ENCODE measurements at places on chromosomes 11 and 22.
A peak's percentile ranks its signal among the peaks of the same experiment; 100 is the strongest.

- DNase-seq: peak; percentile 99
These were observed 43.1 kb upstream of the GRAMD1B start for GRCh38 chr11:123386796-123387510.

- DNase-seq: no peak
These were observed 17.7 kb downstream of the NAV2 start for GRCh38 chr11:19730373-19730772.

DNA sequence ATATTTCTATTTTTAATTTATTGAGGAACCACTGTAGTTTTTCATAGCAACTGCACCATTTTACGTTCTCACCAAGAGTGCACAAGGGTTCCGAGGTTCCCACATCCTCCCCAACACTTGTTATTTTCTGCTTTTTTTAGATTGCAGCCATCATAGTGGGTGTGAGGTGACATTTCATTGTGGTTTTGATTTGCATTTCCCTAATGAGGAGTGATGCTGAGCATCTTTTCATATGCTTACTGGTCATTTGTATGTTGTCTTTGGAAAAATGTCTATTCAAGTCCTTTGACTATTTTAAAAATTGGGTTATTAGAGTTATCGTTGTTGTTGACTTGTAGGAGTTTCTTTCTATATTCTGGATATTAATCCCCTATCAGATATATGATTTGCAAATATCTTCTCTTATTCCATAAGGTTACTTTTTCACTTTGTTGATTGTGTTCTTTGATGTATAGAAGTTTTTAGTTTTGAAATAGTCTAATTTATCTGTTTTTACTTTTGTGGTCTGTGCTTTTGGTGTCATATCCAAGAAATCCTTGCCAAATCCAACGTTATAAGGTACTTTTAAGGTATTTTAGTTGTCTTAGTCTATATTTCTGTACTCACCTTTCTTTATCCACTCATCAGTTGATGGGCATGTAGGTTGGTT, 9.0 kb downstream of the NEAT1 start:
- no peak for DNase-seq

- DNase-seq: no peak
These were observed 5.4 kb downstream of the TBC1D10C start for GRCh38 chr11:67409261-67409666.

DNA sequence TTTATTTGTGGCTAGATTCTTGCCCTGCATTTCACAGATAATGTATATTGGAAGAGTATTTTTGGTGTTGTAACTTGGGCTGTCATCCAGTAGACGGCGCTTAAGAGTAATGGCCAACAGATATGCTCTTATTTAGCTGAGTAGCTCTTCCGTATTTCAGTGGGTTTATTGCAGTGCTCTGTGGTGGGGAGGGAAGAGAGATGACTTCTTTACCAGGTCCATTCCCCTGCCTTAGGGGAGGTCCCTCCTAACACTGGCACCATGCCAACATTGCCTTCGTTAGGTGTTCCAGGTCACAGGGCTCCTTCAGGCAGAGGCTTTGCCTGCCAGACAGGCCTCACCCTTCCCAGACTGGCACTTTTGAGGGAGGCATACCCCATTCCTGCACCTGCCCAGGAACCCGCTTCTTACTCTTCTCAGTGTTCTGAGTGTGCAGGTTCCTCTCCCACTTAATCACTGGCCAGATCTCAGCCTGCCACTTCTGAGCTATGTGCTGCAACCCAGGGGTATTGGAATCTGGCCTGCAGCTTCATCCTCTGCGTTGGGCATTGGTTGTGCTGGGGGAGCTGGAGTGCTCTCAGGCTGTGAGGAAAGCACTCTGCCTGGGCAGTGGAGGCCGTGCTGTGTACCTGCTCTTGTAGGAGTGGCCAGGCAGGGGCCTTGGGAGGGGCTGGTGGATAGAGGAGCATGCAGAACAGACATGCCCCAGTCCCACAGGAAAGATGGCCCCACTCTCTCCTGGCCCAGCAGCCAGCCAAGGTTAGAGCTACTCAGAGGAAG, 29.4 kb upstream of the SLN start:
- no peak for DNase-seq

GRCh38 chr22:50186181-50186714, 535 bp downstream of the TRABD start:
- DNase-seq: no peak

GRCh38 chr11:95984072-95984471, 60.2 kb upstream of the MTMR2 start:
- DNase-seq: no peak

DNA sequence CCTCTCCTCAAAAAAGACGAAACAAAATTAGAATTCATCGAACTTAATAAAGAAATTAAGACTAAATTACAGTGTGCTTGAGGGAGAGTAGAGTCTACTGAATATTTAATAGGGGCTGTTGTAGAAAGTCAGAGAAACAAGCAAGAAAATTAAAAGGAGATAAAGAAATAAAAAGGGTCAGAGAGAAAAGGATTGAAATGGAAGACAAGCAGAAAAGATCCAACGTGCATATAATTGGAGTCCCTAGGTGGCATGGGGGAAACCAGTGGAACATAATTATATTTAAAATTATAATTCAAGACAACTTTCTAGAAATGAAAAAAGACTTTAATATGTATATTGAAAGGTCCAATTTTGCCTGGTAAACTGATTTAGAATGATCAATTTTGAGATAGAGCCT, 74.3 kb downstream of the ACER3 start:
- DNase-seq: no peak

GRCh38 chr11:126137136-126137535, 74.3 kb downstream of the RPUSD4 start:
- DNase-seq: no peak

- no peak for DNase-seq
These were observed 516.7 kb downstream of the JRKL start for GRCh38 chr11:96906476-96906875.

- no peak for DNase-seq
These were observed 37.9 kb downstream of the OR6Q1 start for GRCh38 chr11:58068655-58069054.

- no peak for DNase-seq
These were observed 737 bp downstream of the BCL2L13 start for GRCh38 chr22:17639247-17639741.

- DNase-seq: no peak
These were observed 258.3 kb downstream of the LRRC4C start for GRCh38 chr11:41201156-41201555.

DNA sequence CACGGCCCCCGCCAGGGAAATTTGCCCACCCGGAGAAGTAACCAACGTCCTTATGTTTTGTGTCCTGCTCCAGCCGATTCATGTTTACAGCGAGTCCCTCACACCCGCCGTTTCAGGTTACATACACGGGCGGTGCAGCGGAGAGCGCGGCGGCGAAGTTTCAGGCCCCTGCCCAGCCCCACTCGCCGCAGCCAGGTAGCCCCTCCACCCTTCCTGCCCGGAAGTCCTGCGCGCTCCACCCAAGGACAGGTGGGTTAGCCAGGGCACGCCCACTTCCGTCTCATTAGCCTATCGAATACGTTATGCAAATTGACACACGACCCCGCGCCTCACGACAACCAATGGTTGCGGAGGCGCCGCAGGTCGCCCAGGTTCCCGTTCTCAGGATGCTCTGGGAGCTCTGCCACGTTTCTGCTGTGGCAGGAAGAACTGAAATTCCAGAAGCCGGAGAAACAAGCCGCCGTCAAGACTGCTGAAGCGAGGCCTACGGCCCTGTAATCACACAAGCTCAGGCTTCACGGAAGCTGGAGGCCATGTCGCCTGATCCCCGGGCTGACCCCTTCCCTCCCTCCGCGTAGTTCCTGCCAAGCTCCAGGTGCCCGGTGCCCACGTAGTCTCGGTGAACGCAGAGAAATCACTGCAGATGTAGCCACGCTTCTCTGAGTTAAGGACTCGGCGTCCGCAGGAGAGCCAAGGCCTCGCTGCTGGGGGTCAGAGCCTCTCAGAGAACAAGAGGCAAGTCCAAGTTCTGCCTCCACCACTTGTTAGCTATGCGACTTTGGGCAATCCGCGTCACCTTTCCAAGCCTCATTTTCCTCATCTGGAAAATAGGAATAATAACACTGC, 22.4 kb upstream of the MYH9 start:
- DNase-seq: peak; percentile 93

DNA sequence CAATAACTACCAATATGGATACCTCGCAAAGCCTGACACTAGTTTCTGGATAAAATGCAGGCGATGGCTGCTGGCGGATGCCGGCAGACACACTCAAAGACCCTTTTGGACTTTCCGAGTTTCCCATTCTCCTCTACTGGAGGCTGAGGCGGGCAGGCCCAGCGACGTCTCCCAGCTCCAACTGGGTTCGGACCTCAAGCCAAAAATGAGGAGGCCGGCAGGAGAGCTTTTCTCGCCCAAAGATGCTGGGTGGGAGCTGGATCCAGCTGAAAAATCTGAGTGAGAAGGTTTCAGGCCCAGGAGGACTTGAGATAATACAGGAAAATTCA, 428 bp upstream of the FEZ1 start:
- DNase-seq: no peak

GRCh38 chr22:29079218-29079901, 6.5 kb downstream of the KREMEN1 start:
- peak; percentile 63 for DNase-seq

DNA sequence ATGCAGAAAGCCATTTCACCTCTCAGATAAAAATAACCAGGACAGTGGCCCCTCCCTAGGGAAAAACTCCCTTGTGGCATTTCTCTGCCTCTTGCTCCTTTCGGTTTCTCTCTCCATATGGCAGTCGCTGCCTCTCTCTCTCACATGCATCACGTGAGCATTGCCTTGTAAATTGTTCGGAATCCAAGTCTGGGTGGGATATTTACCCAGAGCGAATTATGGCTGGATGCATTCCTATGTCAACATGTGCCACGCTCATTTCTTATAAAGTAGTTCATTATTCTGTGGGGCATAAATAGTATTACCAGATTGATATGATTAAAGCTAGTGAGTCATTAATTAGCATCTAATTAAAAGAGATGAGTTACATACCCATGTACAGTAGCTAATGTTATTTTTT, 392.9 kb downstream of the INSC start:
- no peak for DNase-seq

DNA sequence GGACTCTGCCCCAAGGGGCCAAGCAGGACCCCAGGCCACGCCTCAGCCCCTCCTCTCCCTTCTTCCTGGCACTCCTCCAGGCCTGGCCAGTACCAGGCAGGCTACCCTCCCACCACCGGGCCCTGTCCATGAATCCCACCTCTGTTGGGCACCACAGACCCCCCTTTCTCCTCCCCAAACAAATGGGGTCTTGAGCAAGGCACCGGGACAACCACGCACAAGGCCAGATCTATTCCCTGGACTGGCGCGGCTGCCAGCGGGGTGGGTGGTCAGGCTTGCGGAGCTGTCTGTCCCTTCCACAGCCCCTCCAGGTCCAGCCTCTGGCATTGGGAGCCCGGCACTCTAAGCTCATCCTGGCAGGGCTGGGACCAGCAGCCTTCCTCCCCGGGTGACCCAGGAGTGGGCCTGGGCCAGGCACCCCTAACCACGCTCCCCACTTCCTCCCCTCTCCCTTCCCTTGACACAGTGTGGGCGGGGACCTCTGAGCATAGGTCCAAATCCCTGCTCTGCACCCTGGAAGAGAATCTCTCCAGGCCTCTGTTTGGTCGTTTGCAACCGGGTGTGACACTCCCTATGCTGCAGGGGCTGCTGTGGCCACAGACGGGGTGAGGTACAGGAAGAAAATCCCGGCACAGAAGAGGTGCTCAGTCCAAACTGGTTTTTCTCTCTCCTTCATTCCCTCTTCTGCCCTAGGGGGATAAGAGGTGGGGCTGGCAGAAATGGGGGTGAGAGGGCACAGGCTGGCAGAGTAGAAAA, 14.6 kb downstream of the ELFN2 start:
- DNase-seq: no peak

- DNase-seq: no peak
These were observed 69.3 kb downstream of the FAM168A start for GRCh38 chr11:73528483-73529203.

GRCh38 chr11:34343153-34343552, 14.7 kb downstream of the ABTB2 start:
- no peak for DNase-seq

DNA sequence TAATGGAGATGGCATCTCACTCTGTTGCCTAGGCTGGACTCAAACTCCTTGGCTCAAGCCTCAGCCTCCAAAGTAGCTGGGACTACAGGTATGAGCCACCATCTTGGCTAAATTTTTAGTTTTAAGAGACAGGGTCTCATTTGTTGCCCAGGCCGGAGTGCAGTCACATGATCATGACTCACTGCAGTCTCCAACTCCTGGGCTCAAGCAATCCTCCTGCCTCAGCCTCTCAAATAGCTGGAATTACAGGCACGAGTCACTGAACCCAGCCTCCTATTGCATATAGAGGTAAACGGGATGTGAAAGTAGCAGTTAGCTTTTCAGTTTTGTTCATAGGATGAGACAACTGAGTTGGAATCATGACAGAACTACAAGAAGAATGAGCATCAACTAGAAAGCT, 9.5 kb upstream of the NAALAD2 start:
- DNase-seq: no peak

DNA sequence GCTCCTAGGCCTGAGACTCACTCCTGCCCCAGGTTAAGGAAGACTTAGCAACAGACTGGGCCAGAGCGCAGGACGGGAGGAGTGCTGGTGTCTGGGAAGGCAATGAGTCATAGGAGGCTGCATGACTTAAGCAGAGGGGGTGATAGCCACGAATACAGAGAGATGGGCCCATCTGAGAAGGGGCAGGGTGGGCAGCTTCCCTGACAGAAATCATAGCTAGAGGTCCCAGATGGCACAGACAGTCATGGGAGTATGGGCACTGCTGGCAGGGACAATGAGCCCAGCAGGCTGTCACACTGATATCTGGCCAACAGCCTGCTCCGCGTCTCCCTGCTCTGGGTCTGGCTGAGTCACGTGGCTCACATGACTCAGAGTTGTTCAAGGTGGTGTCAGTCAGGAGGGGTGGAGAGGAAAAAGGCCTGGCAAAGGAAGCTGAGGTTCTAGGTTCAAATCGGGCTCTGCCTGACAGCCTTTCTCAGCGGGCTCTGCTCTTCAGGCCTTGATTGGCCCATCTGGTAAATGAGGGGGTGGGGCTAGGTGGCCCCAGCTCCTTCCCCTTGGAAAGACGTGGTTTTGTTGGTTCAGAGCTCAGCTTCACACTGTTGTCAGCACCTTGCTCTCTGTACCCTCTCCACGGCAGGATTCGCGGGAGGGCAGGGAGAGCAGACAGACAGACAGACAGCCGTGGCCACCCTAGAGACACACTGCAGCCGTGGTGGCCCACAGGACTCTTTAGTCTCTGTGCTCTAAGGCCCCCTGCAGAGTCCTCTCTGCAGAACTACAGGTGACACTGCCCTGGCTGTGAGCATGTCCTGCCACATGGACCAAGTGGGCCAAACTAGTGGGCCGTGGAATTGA, 47.8 kb downstream of the DBX1 start:
- DNase-seq: no peak

DNA sequence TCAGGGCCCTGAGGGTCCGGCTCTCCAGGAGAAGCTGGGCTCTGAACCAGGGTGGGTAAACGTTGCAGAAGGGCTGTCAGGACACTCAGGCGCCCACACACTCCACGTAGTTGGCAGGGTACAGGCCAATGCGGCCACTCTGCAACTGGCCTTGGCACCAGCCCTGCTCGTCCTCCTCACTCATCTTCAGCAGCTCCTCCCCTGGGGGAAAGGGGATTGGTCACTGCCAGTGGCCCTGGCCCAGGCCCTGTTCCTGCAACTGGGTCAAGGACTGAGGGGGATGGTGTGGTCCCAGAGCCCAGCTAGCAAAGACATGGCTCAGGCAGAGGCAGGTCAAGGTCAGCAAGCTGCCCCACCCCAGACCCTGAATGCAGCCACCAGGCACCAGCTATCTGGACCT, 1.2 kb upstream of the ARFGAP2 start:
- DNase-seq: no peak

GRCh38 chr11:83051760-83052671, 19.7 kb downstream of the RAB30 start:
- DNase-seq: peak; percentile 44

Measured in DMS79 (cell line).